ENCODE measurements at places on chromosomes 4 and X.

- no peak for DNase-seq
These were observed 78.1 kb upstream of the BOD1L1 start for GRCh38 chr4:13705521-13706041.

DNA sequence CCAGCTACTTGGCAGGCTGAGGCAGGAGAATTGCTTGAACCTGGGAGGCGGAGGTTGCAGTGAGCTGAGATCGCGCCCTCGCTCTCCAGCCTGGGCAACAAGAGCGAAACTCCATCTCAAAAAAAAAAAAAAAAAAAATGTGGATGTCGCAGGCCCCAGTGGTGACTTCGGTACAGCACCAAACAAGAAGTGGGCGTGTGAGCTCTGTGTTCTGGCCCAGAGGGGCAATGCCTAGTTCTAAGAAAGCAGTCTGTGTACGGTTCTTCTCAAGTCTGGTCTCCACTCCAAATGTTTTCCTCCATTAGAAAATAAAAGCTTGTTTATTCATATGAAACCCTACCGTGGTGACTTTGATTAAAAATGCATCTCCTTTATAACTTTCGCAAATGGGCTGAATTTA is 92.0 kb upstream of the DDX3X start:
- no peak for DNase-seq

- no peak for DNase-seq
These were observed 17.1 kb downstream of the PSAPL1 start for GRCh38 chr4:7417639-7418038.

- DNase-seq, result no peak
These were observed 197.2 kb upstream of the NDST4 start for GRCh38 chr4:115310641-115311040.

DNA sequence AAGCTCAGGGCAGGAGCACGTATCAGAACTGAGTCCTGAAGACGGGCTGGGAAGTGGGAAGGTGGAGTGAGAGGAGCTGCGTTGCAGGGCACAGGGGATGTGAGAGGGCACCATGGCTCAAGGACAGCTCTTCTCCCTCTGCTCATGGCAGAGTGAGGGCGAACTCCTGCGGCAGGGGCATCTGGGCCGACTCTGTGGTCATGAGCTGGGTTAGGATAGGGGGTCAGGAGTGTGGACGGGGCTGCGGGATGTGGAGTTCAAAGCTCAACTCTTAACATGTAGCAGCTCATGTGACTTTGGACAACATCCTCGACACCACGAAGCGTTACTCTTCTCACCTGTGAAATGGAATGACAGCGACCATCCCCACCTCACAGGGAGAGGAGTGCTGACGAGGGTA is 19.4 kb upstream of the SORCS2 start:
- no peak for DNase-seq

GRCh38 chr4:3355266-3355748 is 62.5 kb downstream of the RGS12 start:
- no peak for DNase-seq

DNA sequence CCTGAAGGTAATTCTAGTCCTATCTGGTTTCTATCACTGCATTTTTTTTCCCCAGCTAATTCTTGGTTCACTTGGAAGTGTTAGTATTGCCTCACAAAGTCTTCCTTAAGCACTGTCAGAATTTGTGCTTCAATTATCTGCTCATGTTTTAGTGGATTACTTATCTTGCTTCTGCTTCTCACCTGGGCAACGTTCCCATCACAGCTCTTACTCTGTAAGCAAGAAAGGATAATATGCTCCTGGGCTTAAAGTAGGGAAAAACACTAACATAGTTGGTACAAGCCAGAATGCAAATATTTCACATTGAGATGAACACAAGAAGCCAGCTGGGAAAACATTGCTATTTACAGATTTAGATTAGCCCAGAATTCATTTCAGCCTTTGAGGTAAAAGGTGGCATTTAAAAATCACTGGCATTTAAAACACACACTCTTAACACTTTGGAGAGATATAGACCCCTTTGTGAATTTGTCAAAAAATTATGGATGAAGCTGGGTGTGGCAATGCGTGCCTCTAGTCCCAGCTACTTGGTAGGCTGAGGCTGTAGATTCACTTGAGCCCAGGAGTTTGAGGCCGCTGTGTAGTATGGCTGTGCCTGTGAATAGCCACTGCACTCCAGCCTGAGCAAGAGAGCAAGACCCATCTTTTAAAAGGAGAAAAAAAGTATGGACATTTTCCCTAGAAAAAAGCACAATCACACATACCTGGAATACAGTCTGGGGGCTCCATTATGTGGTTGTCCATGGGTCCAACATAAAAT is 6.6 kb upstream of the PTPN13 start:
- no peak for DNase-seq

GRCh38 chr4:154625971-154626370 is 13.5 kb upstream of the FGG start:
- no peak for DNase-seq

DNA sequence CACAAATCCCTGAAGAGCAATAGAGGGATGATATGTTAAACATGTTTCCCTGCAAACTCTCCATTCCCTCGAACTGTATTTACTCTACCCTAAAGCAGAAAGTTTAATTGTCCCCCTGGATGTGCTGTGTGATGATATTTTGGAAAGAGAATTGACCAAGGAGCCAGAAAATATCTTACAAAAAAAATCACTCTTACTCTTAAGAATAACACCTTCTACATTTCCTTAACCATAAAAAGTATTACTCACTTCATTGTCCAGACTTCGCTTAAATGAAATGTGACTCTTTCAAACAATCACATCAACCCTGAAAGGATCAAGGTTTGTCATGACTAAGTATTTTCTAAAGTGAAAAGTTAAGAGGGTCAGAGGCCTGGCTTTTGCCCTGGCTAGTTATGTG is 49.0 kb upstream of the EGFL6 start:
- DNase-seq, result no peak

DNA sequence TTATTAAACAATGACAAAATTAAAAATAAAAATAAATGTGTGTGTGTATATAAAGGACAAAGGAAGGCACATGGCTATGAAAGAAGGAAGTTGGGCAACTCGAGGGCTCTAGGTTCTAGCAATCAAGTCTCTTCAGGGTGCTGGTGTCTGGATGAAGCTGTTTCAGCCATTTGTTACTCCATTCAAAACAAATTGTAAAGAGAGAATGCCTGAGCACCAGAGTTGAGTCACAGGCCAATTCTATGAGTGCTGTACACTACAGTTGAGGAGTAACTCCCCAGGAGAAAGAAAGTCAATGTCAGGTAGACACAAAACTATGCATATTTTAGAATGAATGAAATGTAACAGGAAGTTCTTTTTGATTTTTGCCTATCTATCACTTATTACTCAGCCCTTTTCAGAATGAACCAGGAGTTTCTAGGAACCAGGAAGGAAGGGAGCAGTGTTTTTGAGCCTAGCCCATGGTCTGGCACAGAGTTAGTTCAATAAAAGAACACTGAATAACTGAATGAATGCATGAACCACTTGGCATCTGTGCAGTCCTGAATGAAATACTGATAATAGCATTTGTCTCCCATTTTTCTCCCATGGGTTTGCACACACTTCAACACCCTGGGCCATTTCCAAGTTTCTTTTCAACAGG is 151.7 kb upstream of the CPEB2 start:
- DNase-seq, result no peak

DNA sequence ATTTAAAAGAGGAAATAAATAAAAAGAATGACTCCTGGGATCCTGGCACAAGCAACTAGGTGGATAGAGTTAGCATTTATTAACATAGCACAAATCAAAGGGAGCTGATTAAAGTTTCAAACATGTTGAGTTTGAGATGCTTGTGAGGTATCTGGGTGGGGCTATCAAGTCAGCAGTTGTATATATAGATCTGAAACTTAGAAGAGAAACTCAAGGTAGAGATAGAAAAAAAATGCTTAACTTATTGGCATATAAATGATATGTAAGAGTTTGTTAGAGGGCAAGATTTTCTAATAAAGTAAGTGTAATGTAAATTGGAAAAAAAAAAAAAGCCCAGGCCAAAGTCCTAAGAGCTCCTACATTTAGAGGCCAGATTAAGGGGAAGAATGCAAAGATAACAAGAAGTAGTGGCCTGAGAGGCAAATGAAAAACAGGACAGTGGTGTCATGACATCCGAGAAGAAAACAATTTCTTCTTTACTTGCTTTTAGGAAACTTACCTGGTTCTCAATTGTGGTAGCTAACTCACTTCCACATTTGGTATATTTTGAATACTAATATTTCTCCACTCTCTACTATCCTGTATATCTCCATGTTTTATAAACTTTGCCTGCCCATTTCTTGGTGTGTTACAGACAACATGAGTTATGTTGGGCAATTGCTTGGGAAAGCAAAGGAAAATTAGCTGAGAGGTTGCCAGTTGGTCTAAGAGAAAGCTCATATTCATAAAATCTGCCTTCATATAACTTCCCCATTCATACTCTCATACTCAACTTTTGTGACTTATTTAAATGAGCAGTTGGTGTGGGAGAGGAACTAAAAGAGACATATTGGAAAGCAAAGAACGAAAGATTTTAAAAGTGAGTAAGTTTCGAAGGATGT is 169.2 kb downstream of the PARM1 start:
- no peak for DNase-seq
